ENCODE measurements at places on chromosomes 3 and 15.
A peak's percentile ranks its signal among the peaks of the same experiment; 100 is the strongest.

DNA sequence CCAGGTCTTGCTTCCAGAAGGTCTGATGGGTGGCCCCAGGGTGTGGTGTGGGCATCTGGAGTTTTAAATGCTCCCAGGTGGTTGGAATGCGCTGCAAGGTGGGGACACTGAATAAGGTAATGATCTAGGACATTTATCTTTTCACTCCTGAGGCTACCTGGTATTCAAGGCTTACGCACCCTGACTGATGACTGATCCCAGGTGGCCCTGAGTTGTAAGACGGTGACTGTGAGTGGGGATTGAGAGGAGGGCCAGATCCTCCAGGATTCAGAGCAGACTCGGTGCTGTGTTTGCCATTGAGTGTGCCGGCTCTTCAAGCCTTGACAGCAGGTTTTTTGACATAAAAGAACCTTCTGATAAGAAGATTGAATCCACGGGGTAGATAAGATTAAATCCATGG is 40.3 kb downstream of the SLC6A20 start:
- no peak for DNase-seq

GRCh38 chr3:53837331-53837730 is 8.9 kb downstream of the CHDH start:
- no peak for DNase-seq

- DNase-seq, result no peak
These were observed 49.0 kb downstream of the MSL2 start for GRCh38 chr3:136146981-136147729.

DNA sequence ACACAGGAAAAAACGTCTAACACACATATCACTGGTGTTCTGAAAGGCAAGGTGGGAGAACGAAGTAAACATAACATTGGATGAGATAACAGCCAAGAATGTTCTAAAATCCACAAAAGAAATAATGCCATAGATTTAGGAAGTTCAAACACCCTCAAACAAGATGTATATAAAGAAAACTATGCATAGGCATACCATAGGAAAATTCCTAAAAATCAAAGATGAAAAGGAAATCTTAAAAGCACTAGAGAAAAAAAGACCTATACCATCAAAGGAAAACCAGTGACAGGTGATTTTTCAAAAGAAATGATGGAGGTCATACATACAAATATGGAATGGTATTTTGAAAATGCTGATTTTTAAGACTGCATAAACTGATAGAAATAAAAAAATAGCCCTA is 57.3 kb downstream of the GLB1 start:
- no peak for DNase-seq

DNA sequence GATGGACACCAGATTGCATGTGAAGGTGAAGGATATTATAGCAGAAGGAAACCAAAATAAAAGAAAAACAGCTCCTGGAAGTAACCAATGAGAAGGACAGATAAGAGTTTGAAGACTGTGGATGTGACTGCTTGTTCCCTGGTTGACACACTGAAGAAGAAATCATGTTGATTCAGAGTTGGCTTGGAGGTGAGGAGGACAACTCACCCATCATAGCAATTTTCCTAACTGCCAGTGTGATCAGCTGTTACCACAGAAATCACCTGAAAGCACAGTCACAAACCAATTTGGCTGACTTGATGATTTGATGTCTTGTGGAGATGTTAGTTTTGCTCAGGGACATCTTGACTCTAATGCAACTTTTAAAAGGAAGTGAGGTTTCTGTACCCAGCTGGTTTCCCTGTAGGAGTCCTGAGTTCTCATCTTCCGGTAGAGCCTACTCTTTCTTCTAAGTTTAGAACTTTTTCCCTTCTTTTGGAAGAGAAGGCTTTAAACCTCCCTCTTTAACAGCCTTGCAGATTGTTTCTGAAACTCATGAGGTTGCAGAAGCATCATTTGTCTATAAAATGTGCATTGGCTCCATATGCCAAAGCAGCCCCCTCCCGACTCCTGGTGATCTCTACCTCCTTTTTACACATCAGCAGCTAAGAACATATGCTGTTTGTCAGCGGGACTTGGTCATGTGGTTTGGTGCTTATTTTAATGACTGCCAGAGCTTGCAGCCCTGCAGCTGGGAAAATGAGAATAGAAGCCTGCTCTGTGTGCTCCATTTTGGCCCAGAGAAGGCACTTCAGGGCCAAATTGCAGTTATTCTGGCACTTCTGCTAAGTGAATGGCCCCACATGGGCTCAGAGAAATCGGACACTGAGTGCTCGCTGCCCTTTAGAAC is 10.3 kb downstream of the ATG7 start:
- peak; percentile 1 for DNase-seq

DNA sequence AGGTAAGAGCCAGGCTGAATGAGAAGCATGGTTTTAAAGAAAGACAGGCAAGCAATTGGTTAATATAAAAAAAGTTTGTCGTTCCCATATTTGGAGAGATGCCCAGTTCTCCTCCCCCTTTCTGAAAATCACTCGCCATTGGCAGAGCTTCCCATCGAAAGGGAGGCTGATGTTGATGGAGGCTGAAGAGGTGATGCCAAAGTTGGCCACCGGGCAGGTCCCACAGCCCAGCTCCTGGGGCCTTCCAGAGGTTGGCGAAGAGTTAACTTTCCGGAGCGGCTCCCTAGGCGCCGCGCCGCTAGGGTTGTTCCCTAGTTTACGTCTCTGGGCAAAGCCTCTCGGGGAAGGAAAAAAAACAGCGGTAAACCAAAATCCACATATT is 793 bp downstream of the PCOLCE2 start:
- DNase-seq, result peak; percentile 53

DNA sequence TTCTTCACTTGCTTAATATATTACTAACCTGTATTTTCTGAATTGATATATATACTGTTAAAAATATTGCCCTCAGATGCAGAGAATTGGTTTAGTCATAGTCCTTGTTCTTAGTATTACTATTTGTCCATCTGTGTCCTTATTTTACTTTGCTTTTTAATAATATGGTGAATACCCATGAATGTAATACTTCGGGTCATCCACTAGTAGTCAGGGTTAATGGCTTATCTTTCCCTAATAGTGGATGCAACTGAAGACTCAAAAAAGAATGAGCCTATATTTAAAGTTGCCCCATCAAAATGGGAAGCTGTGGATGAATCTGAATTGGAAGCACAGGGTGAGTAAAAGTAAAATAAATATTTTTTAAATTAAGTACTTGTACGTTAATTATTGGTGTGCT is 36.5 kb downstream of the U2SURP start:
- no peak for DNase-seq

- no peak for DNase-seq
These were observed 38.5 kb downstream of the ZBTB20 start for GRCh38 chr3:115108614-115109013.

All from NCI-H2081 (cell line).